ENCODE measurements at places on chromosomes 7 and 10. TPM values are rescaled to one million over a fixed set of nuclear protein-coding genes. Genes with fewer than 3 reads are reported as not detected.

ZNF853 gene
- 3.2 TPM for total RNA-seq

LIPJ gene
- total RNA-seq: 0.16 TPM

RPP30 gene
- total RNA-seq: 27.4 TPM

OR2F1 gene
- not detected for total RNA-seq

TMEM236 gene
- not detected for total RNA-seq

TAS2R4 gene
- total RNA-seq: 0.79 TPM

ABCA13 gene
- total RNA-seq: 3.0 TPM

Measured in bronchial smooth muscle cell (primary cell).